ENCODE measurements at places on chromosomes 4 and X. TPM values are rescaled to one million over a fixed set of nuclear protein-coding genes. Genes with fewer than 3 reads are reported as not detected.

GRCh38 chrX:95764972-95765451 is 919.6 kb upstream of the DIAPH2 start:
- peak; percentile 60 for DNase-seq

DNA sequence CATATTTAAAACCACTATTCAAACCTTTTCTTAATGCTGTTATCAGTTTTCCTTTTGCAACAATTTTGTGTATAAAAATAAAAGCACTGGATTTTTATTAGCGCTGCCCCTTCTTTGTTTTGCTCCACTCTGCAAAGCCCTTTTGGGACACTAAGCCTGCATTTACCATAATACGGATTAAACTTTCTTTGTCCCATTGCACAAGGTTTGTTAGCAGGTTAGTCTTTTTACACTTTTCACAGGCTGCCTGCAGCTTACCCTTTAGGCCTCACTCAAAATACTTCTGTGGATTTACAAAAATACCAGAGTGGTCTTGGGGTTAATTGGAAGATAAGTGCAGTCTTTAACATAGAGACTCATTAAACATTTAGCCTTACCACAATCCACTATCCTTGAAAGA is 35.7 kb upstream of the MAB21L2 start:
- DNase-seq: no peak

- DNase-seq: no peak
These were observed 30.2 kb downstream of the DMP1 start for GRCh38 chr4:87680271-87680670.

RHOXF2 gene
- not detected for total RNA-seq

Data from Caki2 (cell line).